ENCODE measurements at places on chromosomes 4 and X.

GRCh38 chr4:165118256-165118909 lies 5.7 kb upstream of the TMEM192 start:
- no peak for DNase-seq

DNA sequence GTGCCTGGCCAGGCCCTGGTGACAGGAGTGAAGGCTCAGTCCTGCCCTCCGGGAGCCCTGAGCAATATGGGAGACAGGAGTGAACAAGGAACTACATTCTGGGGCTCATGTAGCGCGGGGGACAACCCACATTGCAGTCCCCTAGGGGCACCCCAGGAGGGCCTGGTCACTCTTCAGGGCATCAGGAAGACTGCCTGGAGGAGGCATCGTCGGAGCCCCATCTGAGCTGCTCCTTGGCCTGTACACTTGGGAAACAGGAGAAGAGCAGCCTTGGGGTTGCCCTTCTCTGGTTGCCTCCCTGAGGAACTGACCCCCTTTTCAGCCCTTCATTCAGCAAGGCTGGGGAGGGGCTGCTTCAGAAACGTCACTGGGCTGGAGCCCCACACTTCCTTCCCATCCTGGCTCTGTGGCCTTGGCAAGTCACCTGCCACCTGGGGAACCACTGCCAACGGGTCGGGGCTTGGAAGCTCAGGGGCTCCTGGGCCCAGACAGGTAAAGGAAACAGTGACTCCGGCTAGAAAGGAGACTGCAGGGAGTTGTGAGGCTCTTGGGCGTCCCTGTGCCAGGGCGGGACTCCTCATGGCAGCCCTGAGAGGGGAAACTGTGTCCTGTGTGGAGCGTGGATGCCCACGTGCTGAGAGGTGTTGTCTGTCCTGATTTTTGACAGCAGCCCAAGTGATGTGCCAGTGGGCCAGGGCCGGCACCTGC lies 10.1 kb downstream of the WFS1 start:
- no peak for DNase-seq

DNA sequence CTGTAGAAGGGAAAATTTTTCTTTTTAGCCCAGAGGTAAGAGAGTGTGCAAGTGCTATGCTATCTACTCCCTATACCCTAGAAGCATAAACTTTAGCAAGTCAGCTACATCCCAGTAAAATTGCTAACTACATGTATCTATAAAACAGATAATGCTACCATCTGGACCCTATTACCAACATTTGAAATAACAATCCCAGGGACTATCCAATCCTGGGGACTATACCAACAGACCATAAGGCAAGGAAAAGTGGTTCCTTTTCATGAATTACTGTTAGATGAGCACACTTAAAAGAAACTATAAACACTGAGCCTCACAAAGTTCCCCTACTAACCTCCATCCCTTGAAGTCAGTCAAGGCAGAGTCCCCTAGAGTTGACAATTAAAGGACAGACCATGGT lies 213.6 kb upstream of the VEGFC start:
- DNase-seq = no peak

DNA sequence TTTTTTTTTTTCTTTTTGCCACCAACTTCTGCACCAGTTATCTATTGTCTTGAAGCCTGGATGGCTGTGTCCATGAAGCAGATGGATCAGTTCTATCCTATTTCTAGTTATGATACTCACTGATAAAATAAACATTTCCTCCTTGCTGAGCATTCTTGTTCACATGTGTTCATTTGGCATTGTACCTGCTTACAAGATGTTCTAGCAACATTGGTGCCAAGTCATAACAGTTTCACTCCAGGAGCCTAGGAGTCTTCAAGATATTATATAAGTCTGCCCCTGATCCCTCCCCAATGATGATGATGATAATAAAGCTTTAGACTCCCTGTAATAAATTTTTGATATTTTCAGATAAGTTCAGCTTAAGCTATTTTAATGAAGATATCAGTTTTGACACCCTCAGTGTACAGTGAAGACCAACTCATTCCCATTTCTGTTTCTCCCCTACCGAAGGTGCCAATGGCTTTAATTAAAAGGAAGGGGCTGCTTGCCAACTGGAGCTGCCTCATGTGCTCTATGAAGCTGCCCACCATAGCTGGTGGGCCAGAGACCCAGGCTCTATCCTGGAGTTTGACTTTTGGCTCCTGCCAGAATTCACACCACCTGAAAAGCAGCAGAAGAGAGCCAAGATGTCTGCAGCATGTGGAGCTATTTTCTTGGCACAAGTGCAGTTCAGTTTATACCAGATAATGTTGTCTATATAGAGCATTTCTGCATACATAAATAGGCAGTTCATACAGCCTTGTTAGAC lies 265.4 kb upstream of the TET2 start:
- no peak for DNase-seq

DNA sequence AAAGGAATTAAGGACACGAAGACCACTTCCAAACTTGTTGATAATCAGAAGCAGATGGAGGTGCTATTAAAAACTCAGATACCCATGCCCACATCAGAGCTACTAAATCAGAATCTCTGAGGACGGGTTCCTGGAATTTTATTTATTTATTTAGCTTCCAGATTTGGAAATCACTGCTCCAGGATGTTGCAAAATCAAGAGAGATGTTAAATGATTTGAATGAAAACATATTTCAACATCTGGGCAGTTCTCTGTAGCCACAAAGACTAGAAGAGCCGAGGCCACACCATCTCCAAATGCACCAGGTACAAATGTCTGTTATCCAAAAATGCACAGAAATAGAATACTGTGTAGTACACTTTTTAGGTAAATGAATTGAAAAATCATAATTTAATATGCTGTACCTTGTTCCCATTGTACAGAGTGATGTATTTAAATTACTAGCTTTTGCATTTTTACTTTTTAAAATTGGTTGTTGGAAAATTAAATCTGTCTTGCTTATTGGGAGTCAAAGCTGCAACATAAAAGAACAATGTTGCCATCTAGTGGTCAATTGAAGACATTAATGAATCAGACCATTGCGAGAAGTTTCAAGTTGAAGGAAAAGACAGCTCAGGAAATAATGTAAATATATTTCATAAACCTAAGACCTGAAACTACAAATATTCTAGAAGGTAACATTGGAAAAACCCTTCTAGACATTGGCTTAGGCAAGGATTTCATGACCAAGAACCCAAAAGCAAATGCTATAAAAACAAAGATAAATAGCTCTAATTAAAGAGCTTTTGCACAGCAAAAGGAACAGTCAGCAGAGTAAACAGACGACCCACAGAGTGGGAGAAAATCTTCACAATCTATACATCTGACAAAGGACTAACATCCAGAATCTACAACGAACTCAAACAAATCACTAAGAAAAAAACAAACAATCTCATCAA lies 151.3 kb upstream of the TTC29 start:
- no peak for DNase-seq

- DNase-seq = no peak
Observed at GRCh38 chr4:23828779-23829178, 61.1 kb downstream of the PPARGC1A start.

Measured in left cardiac atrium (tissue), 4 donors.